ENCODE measurements at places on chromosomes 2 and 18.

DNA sequence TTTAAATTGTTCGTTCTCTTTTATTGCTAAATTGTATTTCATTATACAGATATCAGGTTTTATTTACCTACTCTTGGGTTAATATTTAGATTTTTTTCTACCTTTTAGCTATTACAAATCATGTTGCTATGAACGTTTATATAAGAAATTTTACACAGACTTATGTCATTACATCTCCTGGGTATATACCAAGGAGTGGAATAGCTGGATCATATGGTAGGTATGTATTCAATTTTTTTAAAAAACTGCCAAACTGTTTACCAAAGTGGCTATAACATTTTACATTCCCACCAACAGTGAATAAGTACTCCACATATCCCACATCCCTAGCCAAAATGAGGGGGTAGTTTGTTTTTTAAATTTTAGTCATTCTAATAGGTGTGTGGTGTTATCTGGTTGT, 32.3 kb upstream of the BAZ2B start:
- no peak for DNase-seq

- DNase-seq, result no peak
Observed at GRCh38 chr2:18828296-18828695, 238.9 kb upstream of the NT5C1B start.

GRCh38 chr2:238714038-238714528, 133.8 kb upstream of the TWIST2 start:
- DNase-seq, result no peak

DNA sequence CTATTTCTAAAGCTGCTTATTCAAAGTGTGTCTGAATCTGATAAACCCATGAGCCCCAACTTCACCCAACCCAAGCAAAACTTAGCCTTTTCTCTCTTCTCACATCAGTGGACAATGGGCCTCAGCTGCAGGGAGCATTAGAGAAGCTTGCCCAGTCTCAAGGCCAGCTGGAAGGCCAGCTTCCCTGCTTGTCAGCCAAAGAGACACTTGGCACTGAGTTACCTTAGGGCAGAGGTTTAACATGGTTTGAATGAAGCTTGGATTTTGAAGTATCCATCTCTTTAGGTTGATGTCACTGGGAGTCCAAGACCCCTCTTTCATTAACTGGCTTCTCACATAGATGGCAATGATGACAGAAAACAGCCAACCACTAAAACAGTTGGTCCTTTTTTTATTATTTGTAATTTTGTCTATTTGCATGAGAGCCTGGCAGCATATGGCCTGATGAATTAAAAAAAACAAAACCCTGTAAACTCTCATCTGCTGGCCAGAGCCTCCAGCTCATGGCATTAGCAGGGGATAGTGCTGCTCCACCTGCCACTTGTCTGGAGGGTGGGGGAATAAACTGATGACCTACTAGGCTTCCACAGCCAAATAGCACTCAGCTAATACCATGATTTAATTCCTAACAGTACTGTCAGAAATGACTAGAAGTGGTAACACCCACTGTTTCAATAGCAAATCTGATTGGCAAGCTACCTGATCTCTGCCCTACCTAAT, 137.0 kb downstream of the UBE2E3 start:
- no peak for DNase-seq

DNA sequence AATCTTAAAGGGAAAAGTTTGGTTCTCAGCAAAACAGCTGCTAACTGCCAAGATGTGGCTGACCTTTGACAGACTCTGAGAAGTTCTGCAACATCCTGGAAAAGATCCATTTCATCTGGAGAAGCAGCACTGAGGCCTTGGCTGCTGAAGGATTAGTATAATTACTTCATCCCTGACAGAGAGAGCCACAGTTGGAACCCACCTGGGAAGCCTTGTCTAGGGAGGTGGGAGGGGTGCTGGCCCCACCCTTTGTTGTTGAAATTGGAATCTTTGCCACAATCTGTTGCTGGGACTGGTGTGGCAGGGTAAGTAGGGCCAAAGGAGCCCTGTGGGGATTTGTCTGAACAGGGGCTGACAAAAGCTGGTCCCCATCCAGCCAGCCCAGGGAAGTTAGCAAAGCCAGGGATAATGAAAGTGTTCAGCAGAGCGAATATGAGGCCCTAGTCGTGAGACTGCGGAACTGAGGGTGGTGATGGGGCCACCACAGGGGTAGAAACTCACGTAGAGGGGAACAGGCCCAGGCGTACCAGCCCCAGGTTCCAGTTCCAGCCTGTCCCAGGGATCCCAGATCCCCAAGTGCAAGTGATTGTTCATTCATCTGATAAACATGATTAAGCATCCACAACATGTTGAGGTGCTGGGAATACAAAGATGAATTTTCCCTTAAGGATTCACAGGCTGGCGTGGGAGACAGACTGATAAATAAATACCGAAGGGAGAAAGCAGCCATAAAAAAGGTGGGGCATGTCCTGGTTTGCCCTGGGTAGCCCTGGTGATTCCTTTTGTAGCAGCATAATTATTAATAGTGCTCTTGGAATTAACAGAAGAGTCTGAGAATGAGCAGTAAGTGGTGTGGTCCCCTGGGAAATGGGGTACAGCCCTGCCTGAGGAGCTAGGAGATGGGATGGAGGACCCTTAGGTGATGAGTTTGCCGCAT, 60.0 kb downstream of the MYO1B start:
- DNase-seq, result no peak

DNA sequence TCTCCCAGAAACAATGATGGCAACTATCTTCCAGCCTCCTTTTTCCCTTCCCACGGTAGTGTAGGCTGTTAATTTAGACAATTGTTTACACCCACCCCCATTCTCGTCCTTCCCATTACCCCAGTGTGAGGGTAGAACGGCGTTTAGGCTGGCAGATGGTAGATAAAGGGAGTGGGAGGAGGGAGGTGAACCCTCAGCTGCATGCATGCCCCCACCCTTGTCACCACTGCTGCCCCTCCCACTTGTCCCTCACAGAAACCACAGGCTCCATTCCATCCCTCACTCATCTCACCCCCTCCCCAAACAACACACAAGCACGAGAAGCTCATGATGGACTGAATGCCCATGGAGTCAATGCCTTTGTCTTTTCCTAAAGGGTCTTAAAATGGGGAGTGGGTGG, 107.9 kb upstream of the PARD3B start:
- DNase-seq, result no peak

DNA sequence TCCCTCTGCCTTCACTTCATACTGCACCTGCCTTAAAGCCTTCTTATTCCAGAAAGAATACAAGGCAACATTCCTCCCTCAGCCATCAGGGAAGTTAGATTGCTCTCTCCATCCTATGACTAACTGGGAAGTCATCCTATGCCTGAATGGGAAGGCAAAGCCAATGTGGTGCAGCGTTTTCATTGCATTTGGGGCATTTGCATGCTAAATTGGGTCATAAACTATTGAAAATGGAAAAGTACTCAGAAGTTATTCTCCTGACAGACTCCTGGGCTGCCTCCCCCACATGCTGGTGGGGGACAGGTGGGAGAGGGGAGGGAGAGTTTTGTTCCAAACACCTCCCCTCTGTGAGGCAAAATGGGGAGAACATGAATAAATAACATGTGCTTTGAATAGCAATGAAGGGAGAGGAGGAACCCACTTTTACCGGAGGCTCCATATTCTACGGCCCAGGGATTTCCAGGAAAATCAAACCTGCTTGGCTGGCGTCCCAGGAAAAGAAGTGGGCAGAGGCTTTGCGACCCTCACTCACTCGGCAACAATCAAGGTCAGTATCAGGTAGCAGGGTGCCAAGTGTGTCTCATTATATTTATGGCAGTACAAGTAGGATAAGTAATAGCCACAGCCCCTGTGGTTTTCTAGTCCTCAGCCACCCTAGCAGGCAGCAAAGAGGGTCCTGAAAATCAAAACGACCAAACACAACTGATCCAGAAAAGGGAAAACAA, 84.1 kb downstream of the BOD1L2 start:
- DNase-seq, result no peak

DNA sequence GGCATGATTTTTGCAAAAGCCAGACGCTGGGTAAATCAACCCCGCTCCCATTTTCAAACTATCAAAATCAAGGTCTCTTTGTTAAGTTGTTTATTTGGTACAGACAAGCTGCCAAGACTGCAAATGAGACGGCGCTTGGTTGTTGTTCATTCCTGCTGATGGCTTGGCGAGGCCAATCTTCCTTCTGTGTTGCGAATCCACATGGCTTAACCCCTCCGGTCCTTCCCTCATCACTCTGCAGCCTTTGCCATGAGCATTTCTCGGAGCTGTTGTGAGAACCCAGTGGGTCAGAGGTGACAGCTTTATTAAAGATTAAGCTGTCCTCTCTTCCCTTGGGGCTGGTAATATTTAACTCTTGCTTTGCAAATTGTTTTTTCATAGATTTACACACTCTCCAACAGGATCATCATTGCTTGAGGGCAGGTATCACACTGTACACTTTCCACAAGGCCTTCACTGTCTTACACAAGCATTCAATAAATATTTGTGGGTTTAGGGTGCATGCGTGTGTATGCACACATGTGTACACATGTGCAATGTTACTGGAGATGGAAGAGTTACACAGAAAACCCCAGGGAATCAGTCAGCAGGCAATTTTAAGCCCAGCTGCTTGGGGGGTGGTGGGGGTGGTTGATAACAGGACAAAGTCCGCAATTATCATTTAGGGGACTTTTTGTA, 27.8 kb upstream of the KCNF1 start:
- DNase-seq, result no peak

GRCh38 chr2:72004976-72005375, 142.7 kb downstream of the CYP26B1 start:
- DNase-seq, result no peak

- DNase-seq, result no peak
Observed at GRCh38 chr2:111186933-111187332, 66.2 kb downstream of the BCL2L11 start.

- no peak for DNase-seq
Observed at GRCh38 chr2:20378891-20379519, 28.4 kb upstream of the PUM2 start.
